NCI-H1694 treated with DMSO at 0.1 percent for 48 hours (cell line): ENCODE measurements at places on chromosomes 1 and 21.

- peak; percentile 28 for DNase-seq
Observed at GRCh38 chr1:153598309-153599172, 14.4 kb downstream of the S100A16 start.

GRCh38 chr1:155236451-155236850 is 18.8 kb downstream of the ENTREP3 start:
- DNase-seq, result no peak

- no peak for DNase-seq
Observed at GRCh38 chr1:38815903-38816627, 43.5 kb downstream of the RRAGC start.

GRCh38 chr1:248243204-248243603 is 12.0 kb downstream of the OR2M4 start:
- DNase-seq, result peak; percentile 32

DNA sequence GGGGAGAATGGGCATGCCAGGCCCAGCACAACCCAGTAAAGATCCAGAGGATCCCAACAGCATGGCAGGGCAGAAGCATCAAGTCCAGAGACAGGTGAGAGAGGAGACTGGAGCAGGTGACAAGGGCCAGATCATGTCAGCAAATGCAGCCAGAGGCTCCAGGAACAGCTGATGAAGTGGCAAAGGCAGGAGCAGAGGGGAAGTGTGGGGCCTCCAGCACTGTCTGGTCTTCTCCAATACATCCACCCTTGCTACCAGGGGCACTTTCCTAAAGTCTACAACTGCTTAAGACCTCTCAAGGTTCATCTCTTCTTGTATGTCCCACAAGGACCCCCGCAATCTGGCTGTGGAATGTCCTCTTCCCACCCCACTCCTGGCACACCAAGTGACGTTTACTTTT is 17.4 kb downstream of the FAM163A start:
- DNase-seq, result no peak

GRCh38 chr1:241624935-241625334 is 15.2 kb downstream of the CHML start:
- DNase-seq, result no peak

GRCh38 chr1:232386294-232386693 is 243.6 kb downstream of the SIPA1L2 start:
- DNase-seq, result no peak

DNA sequence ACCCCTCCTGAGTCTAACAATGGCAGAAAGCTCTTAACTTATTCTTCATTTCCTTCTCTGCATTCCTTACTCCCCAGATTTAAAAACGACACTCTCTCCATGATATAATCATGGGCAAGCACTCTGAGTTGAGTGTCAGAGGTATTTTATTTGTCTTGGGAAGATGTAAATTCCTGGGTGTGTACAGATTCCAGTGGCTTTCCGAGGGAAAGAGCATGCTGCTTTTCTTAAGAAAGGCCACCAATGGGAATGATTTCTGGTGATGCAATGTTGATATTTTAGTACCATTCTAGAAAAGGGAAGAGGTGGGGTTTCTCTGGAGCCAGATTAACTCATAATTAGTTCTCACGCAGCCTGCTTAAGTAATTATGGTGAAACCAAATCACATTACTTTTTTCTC is 47.8 kb upstream of the BTG3 start:
- DNase-seq, result no peak

- peak; percentile 47 for DNase-seq
Observed at GRCh38 chr1:206445116-206445515, 25.2 kb upstream of the IKBKE start.

DNA sequence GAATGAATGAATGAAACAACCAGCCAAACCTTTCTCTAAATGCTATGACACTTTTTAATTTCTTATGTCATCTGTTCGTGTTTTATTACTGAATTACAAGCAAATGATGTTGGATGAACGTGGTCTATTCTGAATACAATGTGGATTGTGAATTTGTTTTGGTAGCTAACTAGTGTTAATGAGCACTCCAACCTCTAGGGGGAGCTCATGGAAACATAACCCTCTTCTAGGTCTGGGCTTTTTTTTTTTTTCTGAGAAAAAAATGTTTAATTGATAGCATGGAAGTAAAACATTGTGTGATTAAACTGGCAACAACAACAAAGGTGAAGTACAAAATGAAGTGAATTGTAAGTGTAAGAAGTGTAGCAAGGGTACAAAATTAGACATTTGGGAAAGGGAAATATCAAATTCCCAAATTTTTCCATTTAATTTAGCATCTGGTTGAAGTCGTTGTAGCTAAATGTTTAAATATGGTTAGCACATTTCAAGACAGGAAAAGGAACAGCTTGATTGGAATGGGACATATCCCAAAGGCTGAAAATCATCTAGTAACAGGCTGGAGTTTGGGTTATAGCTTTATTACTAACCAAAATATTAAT is 42.6 kb upstream of the PTGS2 start:
- peak; percentile 11 for DNase-seq

DNA sequence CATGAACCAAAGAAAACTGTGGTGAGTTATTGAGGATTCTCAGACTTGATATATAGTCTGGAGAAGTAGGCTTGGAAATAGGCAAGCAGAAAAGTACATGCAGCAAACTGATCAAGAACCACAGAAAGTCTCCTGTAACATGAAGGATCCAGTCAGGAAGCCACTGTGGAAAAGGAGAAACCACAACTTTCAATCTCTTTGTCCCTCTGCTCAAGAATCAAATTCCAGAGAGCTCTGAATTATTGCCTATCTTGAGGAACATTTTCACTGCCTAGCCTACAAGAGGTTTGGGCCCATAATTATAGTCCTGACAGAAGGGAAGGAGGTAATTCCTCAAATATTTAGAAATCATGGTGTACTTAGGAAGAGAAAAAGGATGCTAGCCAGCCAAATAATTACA is 43.0 kb upstream of the ADAMTS1 start:
- no peak for DNase-seq

- no peak for DNase-seq
Observed at GRCh38 chr1:13651279-13651678, 48.7 kb upstream of the PRDM2 start.

- no peak for DNase-seq
Observed at GRCh38 chr1:8461351-8462110, 143.6 kb downstream of the SLC45A1 start.

GRCh38 chr21:36477559-36477958 is 2.4 kb downstream of the CLDN14 start:
- DNase-seq, result no peak

GRCh38 chr1:238257018-238257621 is 366.4 kb upstream of the ZP4 start:
- no peak for DNase-seq

- peak; percentile 76 for DNase-seq
Observed at GRCh38 chr1:222634180-222635013, 16.5 kb downstream of the MIA3 start.

DNA sequence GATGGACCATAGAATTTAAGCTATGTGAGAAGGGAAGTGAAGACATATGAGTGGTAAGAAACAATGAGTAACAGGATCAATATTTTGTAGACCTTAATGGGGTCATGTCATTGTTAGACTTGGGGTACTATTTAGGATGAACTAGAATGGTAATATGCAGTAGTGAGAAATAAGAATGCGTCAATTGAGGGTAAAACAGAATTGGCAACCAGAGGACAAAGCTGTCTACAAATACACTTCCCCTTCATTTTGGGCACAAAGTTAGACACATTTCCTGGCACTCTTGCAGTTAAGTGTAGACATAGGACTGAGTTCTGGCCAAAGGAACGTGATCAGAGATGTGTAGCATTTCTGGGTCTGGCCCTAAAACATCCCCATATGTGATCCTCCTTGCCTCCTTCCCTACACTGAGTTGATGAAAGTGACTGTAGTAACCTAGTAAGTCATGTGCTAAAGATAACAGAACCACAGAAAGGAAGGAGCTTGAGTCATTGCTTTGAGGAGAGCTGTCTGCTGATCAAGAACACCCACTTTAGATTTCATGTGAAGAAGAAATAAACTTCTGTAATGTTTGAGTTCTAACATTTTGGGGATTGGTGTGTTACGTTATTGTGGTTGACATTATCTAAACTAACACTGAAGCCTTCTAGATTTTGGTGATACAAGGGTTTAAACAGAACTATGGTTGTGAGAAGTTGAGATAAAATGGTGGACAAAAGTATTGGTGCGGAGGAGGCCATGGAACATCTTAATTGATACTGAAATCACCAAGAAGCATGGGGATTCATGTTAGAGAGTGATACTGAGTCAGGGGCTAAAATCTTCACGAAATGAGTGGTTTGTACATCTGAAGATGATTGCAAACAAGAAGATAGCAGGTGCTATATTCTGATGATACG is 41.7 kb downstream of the CD55 start:
- no peak for DNase-seq

- no peak for DNase-seq
Observed at GRCh38 chr1:76961820-76962207, 94.5 kb downstream of the ST6GALNAC5 start.

DNA sequence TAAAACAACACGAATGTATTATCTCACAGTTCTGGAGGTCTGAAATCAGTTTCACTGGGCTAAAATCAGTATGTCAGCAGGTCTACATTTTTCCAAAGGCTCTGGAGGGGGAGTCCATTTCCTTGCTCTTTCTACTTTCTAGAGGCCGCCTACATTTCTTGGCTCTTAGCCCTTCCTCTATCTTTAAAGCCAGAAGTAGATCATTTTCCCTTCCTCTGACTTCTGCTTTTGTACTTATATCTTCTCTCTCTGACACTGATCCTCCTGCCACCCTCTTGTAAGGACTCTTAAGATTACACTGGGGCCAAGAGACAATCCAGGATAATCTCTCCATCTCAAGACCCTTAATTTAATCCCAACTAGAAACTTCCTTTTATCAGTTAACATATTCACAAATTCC is 41.4 kb downstream of the MSH4 start:
- no peak for DNase-seq

DNA sequence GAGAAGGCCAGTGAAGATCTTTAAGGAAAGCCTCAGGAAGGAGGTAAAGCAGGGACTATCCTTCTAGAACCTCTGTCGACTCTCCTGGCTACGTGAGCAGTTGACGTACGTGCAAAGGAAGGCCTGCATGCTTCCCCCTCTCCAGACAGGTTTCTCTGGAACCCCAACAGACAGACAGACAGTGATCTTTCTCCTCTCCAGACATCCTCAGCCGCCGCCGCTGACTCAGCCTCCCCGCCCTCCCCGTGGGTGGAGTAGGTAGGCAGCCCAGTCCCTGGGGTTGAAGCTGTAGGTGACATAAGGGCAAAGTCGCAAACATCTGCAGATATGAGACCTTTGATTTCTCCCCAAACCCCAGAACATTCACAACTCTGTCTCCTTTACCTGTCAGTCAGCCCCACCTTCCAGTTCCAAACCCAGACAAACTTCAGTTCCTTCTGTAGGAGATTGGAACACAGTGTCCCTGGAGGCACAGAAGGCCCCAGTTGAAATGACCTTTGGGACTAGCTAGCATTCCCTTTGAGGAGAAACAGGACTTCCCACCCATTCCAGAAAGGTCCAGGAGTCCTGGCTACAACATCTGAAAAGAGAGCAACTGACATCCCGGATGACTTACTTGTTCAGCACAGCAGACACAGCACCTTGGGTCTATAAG is 146.0 kb upstream of the JUN start:
- no peak for DNase-seq

DNA sequence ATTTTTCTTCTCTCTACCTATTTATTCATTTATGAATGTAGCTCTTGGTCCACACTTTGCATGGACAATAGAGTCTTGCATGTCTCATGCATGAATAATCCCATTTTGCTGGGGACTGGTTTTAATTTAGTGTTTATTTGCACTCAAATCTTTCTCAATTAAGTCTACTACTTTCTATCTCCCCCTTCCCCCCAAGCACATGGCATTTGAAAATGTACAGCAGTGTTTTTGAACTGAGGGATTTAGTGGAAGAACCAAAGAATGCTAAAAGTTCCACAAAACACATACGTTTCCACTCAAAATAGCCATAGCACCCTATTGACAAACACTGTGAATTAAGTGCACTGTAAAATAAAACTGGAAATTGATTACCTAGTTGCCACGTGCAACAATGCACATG is 119.5 kb upstream of the USH2A start:
- no peak for DNase-seq

DNA sequence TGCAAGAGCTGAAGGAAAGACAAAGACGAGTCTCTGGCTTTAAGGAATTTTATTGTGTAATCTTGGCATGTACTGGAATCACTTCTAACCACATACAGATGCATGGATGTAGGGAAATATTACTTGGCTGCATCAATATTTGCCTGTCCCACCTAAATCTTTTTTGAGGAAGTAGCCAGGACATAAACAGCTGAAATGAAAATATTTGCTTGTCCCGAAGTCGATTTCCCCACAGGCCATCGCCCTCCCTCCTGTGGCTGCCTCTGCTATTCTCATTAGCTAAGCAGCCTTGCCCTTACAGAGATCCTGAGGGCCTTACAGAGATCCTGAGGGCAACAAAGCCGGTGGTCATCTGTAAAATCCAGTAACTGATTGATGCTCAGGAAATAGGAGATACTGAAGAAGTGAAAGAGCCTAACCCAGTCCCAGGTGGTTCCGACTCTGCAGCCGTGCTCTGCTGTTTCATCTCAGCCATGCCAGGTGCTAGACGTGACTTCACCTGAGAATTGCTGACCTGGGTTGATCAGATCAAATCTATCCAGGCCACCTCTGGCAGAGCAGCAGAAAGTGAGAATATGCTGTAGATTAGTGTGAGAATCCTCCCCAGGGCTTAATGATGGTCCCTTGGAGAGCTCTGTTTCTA is 25.5 kb downstream of the MAN1C1 start:
- DNase-seq, result no peak
